ENCODE measurements at places on chromosomes 1 and 21.

DNA sequence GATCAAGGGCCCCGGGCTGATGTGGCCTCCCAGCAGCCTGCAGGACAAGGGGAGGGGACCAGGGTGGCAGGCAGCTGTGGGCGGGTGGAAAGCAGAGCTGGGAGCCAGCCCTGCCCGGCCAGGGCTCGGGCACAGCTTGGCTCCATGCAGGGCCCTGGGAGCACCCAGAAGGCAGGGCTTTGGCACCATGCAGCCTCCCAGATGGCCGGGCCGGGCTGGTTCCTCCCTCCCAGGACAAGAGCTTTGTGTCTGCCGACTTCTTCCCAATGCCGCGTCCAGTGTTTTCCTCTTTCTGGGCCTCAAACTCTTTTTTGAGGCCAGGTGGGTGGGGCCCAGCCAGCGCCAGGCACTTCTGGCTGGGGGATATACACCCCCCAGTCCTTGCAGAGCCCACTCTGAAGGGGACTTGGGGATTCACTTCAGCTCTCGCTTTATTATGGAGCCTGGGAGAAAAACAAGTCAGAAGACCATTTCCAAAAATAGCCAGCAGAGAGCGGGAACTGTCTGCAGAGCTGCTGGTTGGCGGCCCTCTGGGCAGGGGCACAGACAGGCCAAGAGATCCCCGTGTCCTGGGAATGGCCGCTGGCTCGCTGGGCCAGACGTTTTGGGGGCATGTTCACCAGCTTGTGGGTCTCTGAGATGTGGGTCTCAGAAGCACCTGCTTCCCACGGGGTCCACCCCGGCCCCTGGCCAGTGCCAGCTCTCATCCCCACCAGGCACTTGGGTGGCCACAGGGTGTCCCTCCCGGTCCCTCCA lies 103.8 kb upstream of the ARHGEF16 start:
- DNase-seq, result no peak

DNA sequence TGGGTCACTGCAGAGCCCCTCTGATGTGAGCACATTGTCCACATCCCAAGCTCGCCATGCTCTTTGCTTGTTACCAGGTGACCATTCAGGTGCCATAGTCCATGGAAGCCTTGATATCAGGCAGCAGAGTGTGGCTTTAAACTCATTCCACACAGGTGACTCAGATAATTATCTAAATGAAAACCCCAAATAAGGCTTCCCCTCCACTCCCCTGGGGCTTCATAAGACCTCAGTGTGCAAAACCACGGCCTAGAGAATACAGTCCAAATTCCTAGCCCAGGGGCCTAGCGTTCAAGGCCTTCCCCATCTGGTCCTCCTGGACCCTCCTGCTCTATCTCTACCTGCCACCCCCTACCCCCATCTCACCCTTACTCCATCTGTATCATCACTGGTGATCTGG lies 97.1 kb downstream of the ARHGEF10L start:
- DNase-seq, result peak; percentile 21

GRCh38 chr1:208520438-208521099 lies 276.4 kb upstream of the PLXNA2 start:
- DNase-seq, result no peak

GRCh38 chr1:200738949-200739651 lies 407 bp downstream of the CAMSAP2 start:
- DNase-seq, result peak; percentile 80

DNA sequence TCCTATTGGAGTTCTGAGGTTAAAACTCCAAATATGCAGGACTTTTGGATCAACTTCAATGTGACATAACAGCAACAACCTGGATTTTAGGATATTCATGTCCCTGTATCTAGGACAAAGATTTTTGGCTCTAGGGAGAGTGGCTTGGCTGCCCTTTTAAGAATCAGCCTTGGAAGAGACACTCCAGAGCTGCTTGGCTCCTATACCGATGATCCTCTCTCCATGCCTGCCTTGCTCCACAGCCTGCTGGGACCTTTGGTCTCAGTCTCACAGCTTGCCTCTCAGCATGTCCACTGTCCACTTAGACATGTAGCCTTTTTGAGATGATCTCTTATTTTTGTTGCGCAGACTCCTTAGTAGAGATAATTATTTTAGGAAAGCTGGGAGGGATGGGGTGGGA lies 4.5 kb upstream of the FCMR start:
- no peak for DNase-seq

DNA sequence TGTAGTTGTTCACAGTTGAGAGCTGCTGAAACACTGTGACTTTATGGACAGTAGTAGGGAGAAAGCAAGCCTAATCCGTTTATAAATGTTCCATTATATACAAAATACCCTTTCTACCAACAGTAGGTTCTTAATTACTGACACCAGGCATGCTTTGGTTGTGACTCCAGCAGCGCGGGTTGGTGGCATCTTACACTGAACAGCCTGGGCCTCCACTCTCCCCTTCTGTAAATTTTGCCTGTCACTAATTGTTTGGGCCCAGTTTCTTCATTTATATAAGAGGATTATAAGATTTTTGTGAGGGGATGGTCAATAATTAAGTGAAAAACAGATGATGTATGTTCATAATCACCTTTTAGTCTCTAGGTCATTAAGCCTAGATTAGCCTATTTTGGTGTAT lies 58.2 kb downstream of the ITSN1 start:
- DNase-seq, result no peak

DNA sequence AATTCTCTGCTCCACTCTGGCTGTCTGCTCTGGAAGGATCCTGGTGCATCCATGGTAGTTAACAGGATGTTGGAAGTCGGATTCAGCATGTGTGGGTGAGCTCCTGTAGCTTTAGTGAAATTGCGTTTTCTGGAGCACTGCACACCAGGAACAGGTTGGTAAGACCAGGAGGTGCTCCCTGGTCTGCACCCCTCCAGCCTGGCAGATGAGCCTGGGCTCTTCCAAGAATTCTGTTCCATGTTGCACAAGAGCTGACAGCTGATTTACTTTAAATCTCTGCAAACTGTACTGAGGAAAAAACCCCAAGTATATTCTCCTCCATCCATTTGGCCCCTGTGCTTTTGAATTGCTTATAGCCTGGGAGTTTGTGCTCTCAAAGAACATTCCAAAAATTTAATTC lies 33.7 kb downstream of the KCNK1 start:
- DNase-seq, result no peak

DNA sequence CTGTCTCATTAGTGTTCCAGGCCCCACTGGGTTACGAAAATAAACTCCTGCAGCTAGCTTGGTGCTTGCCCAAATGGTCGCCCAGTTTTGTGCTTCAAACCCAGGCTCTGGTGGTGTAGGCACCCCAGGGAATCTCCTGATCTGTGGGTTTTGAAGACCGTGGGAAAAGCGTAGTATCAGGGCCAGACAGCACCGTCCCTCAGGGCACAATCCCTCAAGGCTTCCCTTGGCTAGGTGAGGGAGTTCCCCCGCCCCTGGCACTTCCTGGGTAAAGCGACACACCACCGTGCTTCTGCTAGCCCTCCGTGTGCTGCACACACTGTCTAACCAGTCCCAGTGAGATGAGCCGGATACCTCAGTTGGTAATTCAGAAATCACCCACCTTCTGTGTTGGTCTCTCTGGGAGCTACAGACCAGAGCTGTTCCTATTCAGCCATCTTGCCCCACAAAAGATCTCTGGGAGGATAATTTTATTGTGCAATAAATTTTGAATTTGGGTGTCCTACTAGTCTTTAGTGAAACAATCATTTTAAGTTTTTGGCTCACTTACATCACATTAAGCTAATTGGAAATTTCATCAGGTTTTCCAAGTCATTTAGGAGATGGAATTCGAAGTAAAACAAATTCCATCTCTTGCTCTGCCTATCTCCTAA lies 9.4 kb upstream of the SLC25A24 start:
- DNase-seq, result no peak

- no peak for DNase-seq
These were observed 40.4 kb downstream of the SCYL3 start for GRCh38 chr1:169853341-169853740.

GRCh38 chr1:242133351-242133750 lies 134.5 kb upstream of the MAP1LC3C start:
- no peak for DNase-seq

- DNase-seq, result no peak
These were observed 42.8 kb downstream of the MRPL39 start for GRCh38 chr21:25564349-25564948.

DNA sequence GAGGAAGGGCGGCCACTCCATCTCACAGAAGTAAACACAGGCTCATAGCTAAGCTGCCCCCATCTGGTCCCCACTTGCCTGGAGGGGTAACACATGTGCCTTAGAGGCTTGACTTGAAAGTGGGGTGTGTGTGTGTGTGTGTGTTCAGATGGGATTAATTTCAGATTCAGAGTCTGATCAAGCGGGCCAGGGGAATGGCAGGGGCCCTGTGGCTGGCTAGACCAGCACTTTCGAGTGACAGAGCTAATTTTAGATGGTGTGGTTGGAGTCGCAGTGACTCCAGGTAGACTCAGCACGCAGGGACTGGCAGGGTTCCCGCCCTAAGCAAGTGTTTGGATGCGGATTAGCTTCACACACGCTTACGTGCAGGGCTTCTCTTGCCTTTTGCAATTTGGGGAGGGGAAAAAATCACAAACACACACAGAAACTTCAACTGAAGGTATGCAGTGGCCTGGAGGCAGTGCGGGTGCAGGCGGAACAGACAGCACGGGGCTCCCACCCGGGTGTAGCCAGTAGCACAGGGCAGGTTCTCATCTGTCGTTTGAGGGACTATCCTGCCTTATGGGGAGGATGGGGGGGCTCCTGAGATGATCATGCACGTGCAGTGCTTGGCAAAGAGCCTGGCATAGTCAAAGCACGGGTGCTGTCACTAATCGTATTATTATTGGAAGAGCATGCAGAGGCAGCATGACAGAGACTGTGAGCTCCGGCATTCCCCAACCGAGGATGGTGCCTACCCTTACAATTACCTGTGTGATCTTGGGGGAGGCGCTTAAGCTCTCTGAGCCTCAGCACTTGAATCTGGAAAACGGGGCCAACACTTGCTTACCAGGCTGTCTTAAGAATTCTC lies 1.3 kb downstream of the EDN2 start:
- DNase-seq, result no peak

GRCh38 chr21:37737507-37737906 lies 178.8 kb downstream of the KCNJ6 start:
- no peak for DNase-seq

DNA sequence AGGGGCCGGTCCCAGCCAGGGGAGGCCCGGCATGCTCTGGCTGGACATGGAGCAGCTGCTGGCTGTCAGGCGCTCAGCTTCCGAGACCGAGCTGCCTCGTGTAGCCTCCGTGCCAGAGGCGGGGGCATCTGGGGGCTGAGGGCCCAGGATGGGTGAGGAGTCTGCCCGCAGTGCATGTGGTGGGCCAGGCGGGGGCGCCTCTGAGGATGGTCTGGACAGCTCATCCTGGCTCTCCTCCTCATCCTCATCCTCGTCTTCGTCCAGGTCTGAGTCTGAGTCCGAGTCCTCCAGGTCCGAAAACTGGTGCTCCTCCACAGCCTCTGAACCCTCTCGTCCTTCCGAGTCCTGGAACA lies 28.9 kb upstream of the EDN2 start:
- DNase-seq, result no peak

DNA sequence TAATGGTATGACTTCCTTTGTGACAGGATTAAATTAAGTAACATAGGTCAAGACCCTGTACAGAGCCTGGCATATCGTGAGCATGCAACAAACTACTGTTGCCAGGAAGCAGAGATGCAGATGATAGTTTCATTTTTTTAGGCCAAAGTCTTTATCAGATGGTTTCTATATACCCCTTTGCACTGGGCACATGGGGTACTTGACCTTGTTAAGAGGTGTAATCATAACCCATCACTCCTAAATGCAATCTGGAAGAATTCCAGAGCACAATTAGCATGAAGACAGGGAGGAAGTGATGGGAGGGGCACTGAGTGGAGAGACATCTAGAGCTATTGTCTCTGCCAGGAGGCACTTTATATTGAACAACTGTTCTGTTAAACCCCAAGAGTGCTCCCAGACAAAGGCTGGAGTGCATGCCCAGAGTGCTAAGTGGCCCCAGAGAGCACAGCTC lies 22.1 kb downstream of the ZBTB17 start:
- no peak for DNase-seq

DNA sequence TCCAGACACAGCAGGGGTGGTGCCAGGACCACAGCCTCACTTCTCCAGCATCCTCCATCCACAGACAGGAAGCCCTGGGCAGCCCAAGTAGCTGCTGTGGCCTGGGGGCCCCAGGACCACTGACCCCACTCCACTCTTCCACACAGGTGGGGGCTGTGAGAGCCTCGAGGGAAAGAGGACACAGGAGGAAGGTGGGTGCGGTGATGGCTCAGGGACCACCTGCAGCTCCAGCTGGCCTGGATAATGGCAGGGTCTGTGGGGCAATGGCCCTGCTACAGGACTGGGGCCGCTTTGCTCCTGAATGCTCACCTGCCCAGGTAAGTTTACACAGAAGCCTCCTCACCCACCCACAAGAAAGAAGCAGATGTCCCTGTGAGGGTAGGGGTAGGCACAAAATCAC lies 18.3 kb upstream of the PRSS38 start:
- DNase-seq, result no peak

GRCh38 chr1:67792741-67793458 lies 40.4 kb downstream of the GNG12 start:
- no peak for DNase-seq

DNA sequence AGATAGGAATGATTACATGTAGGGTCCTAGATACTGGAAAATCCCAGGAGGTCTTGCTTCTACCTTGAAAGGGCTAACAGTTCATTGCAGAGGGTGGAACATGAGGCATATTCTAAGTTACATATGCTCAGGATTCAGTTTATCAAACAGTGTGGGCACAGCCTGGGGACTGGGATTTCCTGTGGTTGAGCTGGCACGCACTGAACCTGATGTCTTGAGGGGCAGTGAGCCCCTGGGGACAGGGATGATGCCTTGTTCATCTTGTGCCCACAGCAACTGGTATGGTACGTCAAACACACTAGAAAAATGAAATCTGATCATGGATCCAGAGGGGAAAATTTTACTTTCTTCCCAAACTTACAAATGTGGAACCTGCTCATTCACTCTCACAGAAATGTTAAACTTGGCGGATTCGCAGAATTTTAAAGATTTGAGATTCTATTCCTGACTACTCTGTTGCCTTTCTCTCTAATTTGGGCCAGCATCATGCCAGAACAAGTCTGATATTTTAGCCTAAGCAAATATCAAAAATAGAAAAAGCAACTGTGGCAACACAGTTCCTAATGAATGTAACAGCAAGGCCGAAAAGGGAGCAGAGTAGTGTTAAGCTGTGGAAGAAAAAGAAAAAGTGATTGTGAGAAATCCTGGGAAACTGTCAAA lies 68.2 kb upstream of the COL24A1 start:
- no peak for DNase-seq

All from urothelium cell line (cell line).